ENCODE measurements at places on chromosomes 2 and 18.

- DNase-seq, result peak; percentile 81
Measured at GRCh38 chr2:19812166-19812565, 89.6 kb downstream of the TTC32 start.

- DNase-seq, result no peak
Measured at GRCh38 chr2:47632754-47633153, 150.2 kb upstream of the MSH6 start.

DNA sequence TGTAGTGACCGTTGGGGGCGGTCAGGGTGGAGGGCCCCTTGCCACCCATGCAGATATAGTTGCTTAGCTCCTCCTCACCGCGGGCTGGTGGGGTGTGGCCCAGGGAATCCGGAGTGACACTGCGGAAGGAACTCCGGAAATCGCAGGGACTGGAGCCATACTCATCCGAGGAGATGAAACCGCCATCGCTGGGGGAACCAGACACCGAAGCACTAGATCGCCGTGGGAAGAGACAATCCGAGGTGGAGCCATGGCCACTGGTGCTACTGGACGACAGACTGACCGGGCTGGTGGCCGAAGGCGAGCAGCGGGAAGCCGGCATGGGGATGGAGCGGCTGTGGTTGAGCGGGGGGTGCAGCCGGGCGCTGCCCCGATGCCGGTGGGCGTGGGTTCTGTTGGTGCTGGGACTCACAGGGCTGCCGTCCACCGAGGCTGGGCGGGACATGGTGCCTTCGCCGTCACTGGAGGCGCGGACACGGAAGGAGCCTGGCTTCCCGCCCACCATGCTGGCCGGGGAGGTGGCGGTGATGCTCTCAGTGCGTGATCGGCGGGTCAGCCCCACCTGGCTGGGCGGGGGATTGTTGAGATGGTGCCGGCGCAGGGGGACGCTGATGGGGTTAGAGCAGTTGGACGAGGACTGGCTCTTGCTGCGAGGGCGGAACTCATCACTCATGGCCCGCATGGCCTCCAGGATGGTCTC, 2.2 kb downstream of the IRS1 start:
- no peak for DNase-seq

DNA sequence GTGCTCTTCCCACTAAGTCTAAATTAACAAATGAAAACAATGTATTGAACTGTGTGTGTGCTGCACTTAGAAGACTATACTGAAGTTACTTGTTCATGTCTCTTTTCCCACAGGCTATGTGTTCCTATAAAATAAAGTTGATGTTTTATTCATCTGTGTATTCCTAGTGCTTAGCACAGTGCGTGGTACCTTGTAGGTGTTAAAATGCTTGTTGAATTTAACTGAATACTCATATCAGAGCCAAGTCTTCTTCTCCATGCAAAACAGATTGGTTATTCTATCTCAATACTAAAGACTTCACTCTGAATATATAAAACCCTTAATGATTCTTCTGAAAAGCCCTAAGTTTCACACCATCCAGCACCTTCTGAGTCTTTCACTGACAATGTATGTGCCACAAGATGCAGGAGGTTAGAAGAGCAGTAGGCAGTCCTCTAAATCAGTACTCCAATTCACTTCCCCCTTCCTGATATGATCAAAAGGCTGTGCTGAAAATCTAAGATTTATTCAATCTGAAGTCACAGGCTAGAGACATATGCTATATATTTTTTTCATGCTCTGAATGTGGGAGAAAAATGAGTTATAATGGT, 231.7 kb upstream of the CCDC150 start:
- DNase-seq, result no peak

DNA sequence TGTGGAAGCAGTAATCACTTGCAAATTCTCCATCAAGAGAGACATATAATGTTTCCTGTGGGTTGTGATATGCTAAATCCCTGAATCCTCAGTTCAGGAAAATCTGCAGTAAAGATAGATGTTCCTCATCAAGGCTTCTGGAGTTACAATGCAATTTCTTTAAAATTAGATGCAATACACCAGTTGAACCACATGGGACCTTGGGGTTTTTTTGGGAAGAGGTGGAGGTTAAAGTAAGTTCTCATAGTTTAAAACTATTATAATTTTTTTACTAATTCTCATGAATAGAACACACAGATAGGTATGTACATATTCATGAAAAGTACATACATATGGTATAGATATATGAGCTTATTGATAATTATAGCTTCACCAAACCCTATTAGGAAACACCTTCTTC, 496.2 kb downstream of the SATB2 start:
- DNase-seq, result no peak

GRCh38 chr2:30282721-30283120, 51.4 kb downstream of the LBH start:
- no peak for DNase-seq

DNA sequence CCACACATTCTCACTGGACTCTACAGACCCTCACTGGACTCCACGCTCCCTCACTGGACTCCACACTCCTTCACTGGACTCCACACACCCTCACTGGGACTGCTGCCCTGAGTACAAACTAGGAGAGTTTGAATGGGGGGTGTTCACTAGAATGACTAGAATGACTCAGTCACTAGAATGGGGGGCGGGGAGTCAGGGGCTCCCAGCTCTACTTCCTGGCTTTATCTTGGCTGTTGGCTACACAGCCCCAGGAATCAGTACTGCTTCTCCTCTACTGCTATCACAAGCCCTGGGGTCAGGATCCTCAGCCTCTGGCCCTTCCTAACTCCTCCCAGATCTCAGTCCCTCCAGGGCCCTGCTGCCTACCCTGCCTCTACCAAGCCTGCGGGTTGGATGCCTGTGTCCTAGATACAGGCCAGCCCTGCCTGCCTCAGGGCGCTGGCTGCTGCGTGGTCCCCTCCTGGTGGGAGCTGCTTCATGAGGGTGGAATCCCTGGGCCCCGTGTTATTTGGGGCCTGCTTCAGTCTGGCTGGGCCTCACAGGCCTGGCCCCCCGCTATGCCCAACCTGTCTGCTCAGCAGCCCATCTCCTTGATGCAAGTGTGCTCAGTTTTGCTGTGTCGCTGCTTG, 7.8 kb downstream of the PTMA start:
- no peak for DNase-seq

DNA sequence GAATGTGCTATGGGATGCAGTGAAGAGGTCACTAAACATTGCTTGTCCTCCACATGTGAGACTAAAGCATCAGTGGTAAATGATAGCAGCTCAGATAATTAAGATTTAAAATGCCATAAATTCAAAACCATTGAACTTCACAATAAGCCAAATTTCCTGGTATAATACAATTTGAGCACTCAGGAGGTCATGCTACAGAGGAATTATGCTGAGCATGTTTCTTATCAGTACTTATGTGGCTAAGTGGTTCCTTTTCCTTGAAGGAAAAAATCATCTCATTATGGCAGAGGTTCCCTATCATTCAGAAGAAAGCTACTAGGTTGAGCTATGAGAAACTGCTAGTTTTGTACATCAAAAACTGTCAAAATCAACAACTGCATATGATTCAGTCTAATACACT, 156.6 kb downstream of the AGPS start:
- DNase-seq, result no peak

DNA sequence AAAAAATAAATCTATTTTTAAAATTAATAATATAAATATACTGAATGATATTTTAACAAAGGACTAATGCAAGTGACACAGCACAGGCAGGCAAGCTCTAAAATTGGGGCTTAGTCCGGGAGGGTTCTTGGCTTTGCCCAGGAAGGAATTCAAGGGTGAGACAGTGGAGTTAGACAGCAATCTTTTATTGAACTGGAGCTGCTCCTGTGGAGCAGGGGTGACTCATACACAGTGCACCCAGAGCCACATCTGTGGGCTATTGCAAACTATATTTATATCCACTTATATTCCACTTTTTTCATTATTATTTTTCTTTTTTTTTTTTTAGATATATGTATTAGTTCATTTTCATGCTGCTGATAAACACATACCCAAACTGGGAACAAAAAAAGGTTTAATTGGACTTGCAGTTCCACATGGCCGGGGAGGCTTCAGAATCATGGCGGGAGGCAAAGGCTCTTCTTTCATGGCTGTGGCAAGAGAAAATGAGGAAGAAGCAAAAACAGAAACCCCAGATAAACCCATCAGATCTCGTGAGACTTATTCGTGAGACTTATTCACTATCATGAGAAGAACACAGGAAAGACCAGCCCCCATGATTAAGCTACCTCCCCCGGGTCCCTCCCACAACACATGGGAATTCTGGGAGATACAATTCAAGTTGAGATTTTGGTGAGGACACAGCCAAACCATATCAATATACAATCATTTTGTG, 437.1 kb downstream of the BCL11A start:
- no peak for DNase-seq

DNA sequence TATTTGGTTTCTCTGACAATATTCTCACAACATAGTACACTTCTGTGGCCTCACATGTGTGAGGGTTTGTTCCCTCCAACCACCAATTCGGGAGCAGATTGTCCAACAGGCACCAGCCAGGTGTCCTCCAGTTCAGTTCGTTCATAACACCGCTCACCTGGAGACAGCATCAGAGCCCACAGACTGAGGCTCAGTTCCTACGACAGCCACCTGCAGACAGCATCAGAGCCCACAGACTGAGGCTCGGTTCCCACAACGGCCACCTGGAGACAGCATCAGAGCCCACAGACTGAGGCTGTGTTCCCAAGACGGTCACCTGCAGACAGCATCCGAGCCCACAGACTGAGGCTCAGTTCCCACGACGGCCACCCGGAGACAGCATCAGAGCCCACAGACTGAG, 58.2 kb upstream of the SNTG2 start:
- no peak for DNase-seq

DNA sequence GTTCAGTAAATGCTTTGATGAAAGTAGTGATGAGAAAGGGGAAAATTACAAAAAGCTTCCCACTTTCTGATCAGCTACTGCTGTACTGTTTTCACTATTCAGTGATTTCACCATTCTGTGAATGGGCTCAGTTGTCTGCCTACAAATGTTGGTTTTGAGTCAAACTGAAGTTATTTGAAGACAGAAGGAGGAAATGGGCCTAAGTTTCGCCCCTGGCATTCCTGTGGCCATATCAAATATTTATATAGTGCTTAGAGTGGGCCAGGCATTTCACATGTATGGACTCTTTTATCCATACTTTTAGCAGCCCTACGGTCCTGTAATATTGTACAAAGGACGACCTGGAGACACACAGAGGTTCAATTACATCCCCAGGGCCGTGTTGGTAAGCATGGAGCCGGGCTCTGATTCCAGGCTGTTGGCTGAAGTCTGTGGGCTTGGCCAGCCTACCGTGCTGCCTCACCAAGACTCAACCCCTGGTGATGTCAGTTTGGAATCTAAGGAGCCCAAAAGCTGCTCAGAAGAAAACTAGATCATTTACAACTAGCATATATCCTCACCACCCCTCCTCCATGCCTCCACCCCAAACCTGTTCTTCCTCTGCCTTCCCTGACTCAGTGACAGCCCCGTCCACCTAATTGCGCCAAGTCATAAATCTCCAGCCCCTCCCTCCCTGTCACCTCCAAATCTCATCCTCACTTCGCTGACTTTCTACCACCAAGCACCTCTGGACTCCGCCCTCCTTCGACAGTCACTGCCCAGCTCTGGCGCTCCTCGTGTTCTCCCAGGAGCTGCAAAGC, 10.1 kb upstream of the GRHL1 start:
- DNase-seq, result peak; percentile 17

DNA sequence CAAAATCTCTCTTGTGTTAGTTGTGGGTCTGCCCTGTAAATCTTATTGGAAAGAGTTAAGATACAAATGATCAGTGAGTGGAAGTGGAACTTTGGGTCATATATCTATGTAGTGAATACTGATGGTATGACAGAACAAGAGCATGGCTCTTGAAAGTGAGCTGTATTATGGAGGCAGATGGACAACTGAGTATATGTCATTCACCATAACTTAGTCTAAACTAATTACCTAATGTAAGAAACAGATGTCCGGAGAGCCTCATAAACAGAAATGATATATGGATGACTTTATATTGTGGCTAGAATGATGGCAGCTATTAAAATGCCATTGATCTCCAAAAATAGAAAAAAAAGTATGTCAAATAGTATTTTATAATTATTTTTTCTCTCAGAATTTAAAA, 72.4 kb downstream of the FASTKD2 start:
- no peak for DNase-seq

GRCh38 chr2:71798266-71799012, 345.1 kb downstream of the DYSF start:
- DNase-seq, result peak; percentile 28

DNA sequence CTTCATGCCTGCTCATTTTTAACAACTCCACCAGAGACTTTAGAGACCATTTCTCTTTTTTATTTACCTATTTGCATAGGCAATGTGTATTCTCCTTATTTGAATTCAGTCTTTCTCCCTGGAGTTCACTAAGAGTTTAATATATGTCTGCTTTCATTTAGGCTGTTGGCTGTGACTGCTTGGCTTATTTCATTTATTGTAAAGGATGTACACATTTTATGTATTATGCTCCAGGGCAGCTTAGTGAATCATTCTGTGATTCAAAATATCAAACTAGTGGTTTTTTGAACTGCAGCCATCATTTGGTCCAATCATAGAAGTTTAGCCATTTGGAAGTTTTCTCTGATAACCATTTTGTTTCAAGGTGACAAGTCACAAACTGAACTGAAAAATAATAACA, 229.6 kb downstream of the LPIN1 start:
- DNase-seq, result no peak

GRCh38 chr18:78805840-78806239, 173.8 kb upstream of the SALL3 start:
- DNase-seq, result no peak
